GOT3 (cell line): ENCODE measurements at places on chromosomes 2 and 18.

- no peak for DNase-seq
These were observed 104.9 kb downstream of the ANKRD44 start for GRCh38 chr2:197205585-197206215.

- DNase-seq, result no peak
These were observed 195.7 kb downstream of the ARL4C start for GRCh38 chr2:234300932-234301823.

DNA sequence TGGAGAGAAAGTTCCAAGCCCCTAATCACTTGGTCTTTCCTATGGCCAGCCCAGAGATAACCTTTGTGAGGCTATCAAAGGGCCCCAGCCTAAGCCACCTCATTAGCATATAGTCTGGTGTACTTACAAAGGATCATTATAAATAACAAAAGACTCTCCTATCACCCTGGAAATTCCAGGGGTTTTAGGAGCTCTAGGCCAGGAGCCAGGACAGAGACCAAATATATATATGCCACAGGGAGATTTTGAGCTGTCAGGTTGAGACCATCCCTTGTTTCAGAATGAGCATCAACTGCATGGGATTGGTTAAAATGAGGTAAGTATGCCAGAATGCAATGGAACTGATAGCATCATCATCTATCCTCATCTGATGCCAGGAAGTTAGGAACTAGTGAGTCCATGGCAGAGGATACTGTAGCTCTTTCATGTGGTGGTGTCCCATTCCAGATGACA, 32.1 kb upstream of the CHRNA1 start:
- no peak for DNase-seq

DNA sequence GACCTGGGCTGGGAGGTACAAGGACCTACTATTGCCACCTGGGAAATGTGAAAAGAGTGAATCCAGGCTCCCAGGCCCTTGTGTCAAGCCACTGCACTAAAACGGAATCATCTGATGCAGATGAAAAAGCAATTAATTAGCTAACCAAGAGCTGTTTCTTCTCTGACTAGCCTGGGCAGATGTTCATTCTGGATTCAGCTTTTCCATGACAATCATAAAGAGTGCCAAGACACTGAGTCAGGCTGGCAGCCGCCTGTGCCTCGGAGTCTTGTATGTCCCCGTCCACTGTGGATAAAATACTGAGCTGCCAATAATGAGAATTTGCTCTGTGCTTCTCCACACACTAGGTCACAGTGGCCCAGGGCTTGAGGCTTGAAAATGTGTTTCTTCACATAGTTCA, 21.7 kb upstream of the LCLAT1 start:
- DNase-seq, result peak; percentile 16

DNA sequence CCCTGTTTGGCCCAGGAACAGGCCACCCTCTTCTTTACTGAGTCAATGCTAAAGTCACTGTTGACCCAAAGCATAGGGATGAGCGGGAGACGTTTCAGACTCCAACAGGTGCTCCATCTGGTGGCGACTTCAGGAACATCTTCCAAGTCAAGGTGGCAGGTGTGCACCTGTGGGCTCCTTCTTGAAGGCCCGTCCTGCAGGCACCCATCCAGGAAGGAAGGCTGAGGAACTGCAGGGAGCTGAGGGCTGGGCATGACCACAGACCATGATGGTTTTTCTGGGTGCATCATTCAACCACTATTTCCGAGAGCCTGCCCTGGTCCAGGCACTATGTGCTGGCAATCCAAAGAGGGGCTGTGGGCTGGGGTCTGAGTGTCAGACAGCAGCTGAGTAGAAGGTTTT, 142.8 kb downstream of the NDUFA10 start:
- no peak for DNase-seq

GRCh38 chr2:237943395-237944094, 23.3 kb upstream of the UBE2F start:
- DNase-seq, result no peak

GRCh38 chr2:212682937-212683336, 144.3 kb upstream of the ERBB4 start:
- DNase-seq, result no peak

GRCh38 chr2:26185304-26185928, 12.5 kb downstream of the GAREM2 start:
- no peak for DNase-seq

DNA sequence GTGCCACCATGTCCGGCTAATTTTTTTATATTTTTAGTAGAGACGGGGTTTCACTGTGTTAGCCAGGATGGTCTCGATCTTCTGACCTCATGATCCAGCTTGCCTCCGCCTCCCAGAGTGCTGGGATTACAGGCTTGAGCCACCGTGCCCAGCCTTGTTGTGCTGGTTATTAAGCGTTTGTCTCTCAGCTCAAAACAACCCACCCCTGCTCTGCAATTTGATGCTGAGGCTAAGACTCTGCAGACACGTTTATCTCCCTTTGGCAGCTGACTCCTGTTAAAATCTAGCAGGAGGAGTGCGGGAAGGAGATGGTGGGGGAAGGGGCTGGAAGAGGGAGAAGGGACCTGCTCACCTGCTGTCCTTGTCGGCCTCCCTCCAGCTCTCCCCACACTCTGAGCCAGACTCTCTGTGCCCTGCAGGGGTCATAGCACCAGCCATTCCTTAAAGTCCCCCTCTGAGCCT, 29.9 kb upstream of the IMPA2 start:
- DNase-seq, result no peak

- no peak for DNase-seq
These were observed 40.4 kb downstream of the DHRS9 start for GRCh38 chr2:169109502-169110409.

DNA sequence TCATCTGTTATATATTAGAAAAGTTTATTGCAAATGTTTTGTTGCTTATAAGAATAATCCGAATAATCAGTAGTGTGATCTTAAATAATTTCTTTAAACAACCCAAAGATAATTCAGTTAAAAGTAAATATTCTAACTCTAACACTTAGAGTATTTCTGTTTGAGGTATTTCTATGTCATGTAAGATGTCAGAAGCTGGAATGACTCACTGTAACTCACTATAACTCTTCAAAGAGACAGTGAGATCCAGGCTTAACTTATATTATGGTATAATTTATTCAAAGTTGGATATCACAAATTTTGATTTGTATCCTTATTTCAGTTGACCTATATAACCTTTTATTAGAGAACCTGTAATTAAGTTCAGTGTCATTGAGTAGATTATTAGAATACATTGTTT, 6.9 kb downstream of the MBD5 start:
- no peak for DNase-seq

GRCh38 chr2:109435901-109436598, 177.7 kb downstream of the SEPTIN10 start:
- DNase-seq, result peak; percentile 8

GRCh38 chr2:54597153-54597848, 126.2 kb upstream of the EML6 start:
- no peak for DNase-seq

DNA sequence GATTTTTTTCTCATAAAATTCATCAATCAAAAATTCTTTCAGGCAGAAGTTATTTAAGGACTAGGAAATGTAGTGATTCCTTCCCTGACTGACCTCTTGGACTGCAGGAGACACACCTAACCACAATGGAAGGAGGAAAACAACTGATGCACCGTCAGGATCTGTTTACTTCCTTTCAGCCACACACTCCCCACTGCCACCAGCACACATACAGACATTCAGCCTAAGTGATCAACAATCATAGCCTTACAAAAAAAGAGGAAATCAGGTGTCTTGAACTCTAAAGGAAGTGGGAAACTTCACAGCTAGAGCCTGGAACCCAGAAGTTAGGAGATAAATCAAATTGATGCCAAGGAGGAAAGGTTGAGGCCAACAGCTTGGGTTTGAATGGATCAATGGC, 213.5 kb upstream of the ACVR2A start:
- DNase-seq, result no peak

DNA sequence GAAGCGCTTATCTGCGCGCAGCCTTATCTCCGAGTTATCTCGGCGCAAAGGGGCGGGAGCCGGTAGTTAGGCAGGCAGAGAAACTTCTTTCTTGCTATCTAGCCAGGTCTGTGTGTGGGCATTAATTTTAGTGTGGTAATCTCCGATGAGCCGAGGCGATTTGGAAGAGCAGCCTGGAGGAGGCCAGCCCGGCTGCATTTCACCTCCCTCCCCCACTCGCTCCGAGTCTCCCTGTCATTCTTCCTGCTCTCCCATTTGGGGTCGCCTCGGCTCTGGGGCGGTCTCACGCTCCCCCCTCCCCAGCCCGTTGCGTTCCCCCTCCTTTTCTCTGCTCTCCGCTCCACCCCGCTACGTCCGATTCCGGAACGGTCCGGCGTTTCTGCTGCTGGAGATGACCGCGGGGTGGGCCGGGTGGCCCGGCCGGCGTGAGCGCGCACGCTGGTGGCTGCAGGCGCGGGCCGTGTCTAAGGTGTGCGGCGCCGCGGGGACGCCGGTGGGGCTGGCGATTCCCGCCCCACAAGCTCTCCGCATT, 566 bp downstream of the GATA6 start:
- no peak for DNase-seq

GRCh38 chr18:32553174-32553573, 82.5 kb upstream of the GAREM1 start:
- no peak for DNase-seq

- no peak for DNase-seq
These were observed 129.6 kb downstream of the PPP1R1C start for GRCh38 chr2:182115258-182115657.

- no peak for DNase-seq
These were observed 225.3 kb upstream of the THUMPD2 start for GRCh38 chr2:40004336-40004735.

GRCh38 chr2:28633204-28633603, 118.4 kb upstream of the PPP1CB start:
- no peak for DNase-seq

GRCh38 chr18:22165049-22165602, 4.3 kb upstream of the GATA6 start:
- no peak for DNase-seq

- no peak for DNase-seq
These were observed 93.7 kb upstream of the WDR75 start for GRCh38 chr2:189347540-189347939.

DNA sequence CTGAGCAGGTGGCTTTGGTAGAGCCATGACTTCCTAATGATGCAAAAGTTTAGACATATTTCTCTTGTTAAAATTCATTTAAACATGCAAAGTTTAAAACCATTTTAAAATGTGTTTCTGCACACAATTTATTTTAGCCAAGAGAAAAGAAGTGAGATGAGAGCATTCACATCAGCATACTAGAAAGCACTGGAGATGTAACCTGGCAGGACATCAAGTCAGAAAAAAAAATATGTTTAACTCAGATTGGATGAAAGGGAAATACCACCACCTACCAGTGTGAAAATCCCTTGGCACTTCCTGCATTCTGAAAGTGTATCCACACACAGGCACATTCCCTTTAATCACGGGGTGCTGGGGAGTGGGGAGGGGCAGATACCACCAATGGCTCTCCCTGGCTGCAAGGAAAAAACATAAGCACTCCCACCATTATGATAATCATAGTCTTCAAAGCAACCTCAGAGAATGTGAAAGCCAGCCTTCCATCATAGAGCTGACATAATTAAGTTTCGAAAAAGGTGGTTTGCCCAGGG, 25.0 kb downstream of the DNER start:
- no peak for DNase-seq

- DNase-seq, result no peak
These were observed 514 bp upstream of the EPB41L5 start for GRCh38 chr2:120012363-120012762.

- DNase-seq, result no peak
These were observed 1.1 kb upstream of the GPR55 start for GRCh38 chr2:230925879-230926765.

GRCh38 chr2:102770506-102770905, 8.7 kb downstream of the TMEM182 start:
- DNase-seq, result no peak

DNA sequence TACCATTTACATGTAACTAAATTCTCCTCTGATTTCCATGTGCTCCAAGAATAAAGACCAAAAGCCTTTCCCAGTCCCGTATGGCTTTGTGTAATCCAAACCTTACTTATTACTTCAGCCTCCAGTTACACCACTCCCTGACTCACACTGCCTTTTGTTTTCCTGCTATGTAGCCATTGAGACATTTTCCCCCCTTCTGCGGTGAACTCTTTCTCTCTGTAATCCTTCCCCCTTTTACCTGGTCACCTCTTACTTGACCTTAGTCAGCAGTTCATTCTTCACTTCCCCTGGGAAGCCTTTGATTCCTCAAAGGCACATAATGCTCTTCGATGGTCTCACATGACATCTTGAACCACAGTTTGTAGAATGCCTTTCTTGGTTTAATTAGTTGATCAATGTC, 256.0 kb upstream of the FANCL start:
- DNase-seq, result no peak

DNA sequence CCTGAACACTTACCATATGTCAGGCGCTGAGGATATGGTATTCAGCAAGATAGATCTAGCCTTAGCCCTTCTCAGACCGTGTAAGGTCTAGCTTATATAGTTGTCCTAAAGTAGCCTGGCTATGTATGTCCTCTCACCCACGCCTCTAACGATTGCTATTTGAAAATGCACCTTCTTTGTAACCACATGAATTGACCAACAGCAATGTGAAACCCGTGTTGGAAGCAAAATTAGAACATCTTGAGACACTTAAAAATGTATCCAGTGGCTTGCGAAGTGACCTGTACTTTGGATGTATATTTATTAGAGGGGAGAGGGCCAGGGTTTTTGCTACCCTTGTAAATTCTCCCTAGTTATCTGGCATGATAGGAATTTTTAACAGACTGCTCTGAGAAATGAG, 860.0 kb upstream of the ZEB2 start:
- no peak for DNase-seq

DNA sequence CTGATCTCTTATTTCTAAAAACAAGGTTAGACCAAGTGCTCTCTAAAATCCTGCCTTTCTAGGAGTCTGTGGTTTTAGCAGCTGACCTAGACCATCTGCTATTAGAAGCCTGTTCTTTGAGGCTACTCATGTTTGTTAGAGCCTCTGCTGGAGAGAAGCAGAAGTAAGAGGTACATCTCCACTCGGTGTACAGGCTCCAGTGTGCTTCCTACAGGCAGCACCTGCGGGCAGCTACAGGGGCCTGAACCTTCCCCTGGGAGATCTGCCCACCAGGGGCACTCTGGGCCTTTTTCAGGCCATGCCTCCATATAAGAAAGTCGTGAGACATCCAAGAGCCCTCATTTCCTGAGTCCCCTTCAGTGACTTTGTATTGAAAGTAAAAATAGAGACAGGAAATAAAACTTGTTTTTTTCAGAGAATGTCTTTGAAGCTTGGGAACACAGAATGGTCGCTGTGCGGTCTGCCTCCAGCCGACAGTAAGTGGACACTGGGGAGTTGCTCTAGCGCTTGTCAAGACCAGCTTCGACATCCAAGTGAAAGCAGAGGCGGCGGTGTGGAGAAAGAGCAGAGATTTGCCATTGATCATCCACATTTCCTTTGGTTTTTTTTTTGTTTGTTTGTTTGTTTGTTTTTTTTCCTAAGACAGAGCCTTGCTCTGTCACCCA, 31.7 kb downstream of the ONECUT2 start:
- no peak for DNase-seq

GRCh38 chr18:76274468-76275289, 220.4 kb downstream of the ZNF516 start:
- DNase-seq, result no peak
